ENCODE measurements at places on chromosomes 12 and 14.

GRCh38 chr14:30607156-30607780 lies 14.9 kb upstream of the SCFD1 start:
- no peak for DNase-seq

DNA sequence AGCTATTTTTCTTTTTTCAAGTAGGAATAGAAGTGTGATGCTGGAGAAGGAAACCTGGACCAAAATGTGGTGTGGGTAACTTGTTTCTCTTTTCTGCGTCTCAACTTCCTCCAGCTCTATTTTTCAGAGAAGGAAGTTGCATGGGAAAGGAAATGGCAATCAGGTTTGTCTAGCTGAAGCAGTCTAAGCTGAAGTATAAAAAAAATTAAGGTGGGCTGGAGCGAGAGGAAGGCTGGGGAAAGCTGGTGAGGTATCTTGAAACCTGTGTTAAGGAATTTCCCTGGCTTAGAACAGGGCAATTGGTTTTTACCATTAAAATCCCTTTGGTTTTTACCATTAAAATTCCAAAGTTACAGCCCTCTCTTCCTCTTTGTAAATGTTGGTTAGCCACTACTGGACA lies 34.2 kb upstream of the NINJ2 start:
- DNase-seq: no peak

DNA sequence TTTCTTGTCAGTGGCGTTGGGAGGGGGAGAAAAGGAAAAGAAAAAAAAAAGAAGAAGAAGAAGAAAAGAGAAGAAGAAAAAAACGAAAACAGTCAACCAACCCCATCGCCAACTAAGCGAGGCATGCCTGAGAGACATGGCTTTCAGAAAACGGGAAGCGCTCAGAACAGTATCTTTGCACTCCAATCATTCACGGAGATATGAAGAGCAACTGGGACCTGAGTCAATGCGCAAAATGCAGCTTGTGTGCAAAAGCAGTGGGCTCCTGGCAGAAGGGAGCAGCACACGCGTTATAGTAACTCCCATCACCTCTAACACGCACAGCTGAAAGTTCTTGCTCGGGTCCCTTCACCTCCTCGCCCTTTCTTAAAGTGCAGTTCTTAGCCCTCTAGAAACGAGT lies 1.9 kb downstream of the ASCL1 start:
- no peak for DNase-seq

GRCh38 chr14:71675126-71675899 lies 256.9 kb upstream of the RGS6 start:
- no peak for DNase-seq

DNA sequence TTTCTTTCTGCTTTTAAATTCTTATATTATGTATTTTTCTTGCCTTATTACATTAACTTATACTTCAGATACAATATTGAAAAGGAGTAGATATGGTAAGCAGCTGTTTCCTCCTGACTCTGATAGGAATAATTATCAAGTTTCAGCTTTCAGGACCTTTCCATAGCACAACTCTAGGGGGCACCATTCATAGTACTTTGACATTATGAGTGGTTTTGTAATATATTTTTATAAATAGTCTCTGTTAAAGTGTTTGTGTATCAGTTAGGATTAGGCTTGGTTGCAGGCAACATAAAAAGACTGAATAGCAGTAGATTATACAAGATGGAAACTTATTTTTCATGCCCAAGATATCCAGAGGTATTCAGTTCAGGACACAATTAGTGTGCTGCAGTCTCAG lies 27.9 kb upstream of the PARP11 start:
- DNase-seq: no peak

DNA sequence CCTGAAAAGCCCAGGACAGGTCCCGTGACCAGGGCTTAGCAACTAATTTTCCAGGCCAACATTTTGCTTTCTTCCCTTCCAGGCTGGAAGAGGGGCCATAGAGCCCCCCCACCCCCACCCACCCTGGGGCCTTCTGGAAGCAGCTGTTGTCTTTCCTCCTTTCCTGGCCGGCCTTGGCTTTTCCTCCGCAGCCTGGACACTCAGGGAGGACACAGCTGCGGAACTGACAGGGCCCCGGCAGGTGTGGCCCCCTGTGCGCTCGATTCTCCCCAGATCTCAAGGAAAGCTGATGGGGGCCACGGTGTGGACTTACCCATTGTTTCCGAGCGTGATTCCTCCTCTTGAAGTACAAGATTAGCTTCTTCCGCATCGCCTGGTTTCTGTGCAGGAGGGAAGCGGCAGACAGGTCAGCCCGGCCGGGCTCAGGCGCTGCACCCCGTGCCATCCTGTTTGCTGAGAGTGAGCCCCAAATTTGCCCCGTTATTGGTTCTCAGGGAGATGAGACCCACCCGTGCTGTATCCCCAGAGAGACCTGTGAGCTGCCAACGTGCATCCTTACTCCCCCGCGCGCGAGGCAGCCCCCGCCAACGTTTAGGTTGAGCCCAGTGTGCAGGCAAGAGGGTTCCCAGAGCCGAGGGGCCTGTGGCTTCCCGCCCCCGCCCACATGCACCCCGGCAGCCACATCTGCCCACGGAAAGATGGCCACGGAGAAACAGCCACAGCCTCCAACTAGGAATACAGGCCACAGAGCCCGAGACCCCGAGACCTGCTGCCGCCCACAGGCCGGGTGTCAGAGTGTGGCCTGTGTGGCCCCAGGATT lies 129.6 kb downstream of the NCOR2 start:
- DNase-seq: no peak

DNA sequence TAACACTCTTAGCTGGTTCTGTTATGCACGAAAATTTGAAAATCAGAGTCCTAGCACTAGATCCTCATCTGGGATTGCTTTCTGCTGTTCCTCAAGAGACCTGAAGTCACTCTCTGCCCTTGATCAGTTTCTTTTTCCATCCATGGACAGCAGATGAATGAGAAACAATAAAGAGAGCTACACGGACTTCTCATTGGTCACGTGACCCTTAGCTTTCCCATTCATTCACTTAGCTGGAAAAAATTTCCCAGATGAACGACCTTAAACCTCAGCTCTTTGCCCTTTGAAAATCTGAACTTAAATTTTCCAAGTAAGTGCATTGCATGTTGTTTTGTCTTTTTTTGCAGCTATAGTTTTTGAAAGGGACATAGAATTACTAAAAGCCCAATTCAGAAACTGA lies 27.2 kb upstream of the RGS6 start:
- no peak for DNase-seq

DNA sequence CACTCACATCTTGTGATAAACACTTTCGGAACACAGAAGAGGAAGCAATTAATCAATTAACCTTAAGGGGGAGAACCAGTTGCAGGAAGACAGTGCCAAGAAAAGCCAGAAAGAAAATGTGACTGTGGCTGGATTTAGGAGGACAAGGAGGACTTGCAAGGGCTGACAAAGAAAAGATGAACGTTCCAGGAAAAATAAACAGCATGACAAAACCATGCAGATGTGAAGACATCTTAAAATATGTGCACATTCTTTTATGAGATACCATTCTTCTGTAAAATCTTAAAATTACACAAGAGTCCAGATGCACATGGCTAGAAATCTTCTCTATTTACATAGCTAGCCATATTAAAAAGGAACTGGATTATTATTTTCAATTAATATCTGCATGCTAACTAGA lies 33.4 kb downstream of the KITLG start:
- no peak for DNase-seq

GRCh38 chr12:54984658-54985376 lies at the start of gene TESPA1:
Gene TESPA1, minus strand, starts transcription at chr12:54984762. Its CDS starts 10,200 bp downstream, at chr12:54974562.
- peak; percentile 88 for DNase-seq

DNA sequence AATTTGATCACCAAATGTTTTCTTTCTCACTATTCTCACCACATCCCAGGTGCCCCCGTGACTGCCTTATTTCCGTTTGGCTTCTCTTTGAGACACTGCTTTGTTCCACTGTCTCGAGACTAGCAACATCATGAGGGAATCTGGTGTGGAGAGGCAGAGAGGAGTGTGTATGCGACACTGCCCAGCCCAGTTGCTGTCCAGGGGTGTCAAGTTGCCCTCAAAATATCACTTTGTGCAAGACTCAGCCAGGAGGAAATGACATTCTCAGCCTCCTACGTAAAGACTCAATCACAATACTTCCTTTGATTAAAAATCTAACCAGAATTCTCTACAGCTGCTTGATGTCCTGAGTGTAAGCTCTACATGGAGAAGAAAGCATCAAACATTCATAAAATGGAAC lies 48.2 kb upstream of the EEA1 start:
- DNase-seq: no peak

DNA sequence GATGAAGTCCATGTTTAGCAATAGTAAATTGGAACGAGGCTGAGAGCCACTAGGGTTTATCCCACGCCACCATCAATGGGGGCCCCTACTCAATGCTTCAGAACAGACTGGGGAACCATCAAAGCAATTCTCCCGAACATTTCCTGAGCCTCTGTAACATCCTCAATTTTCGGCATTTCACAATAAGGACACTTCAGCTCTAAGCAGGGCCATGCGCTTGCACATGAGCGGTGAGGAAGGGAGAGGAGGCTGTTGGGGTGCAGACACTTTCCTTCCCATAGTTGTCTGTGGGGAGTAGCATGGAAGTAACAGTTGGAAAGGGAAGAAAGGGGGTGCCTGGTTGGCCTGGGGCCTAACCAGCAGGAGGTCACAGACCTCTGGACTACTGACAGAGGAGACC lies 129.9 kb upstream of the PRMT8 start:
- DNase-seq: no peak
